ENCODE measurements at places on chromosomes 16 and 17. TPM values are rescaled to one million over a fixed set of nuclear protein-coding genes. Genes with fewer than 3 reads are reported as not detected.

DNA sequence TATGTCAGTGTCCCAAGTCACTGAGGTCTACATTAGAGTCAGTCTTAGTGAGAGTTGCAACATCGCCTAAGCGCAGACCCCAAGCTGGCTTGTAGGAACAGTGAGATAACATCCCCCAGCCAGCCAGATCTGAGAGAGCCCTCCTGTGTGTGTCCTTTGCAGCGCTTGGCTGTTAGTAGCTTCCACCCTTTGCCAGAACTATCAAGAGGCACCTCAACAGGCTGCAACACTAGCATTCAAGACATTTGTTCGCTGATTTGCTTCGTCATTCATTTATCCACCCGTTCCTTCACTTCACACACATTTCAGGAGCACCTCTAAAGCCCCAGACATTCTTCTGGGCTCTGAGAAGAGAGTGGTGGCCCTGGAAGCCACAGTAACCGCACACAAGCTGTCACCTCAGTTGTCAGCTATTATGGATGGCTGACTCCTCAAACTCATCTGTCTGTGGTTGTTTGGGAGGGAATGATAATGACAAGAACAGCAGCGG, 289.6 kb downstream of the WWOX start:
- H3K36me3 ChIP-seq, result no peaks in the 10 kb centered on the region
- no peak overlapping the region for H3K4me3 ChIP-seq
- no peak for DNase-seq
- H3K27me3 ChIP-seq, result no peaks in the 10 kb centered on the region

- peaks cover 9% of the 10 kb centered on the region for H3K4me1 ChIP-seq
- peak; percentile 36 for DNase-seq
- no peaks in the 10 kb centered on the region for H3K27me3 ChIP-seq
- H3K4me3 ChIP-seq, result no peak overlapping the region
These were observed 74.5 kb downstream of the ABCC6 start for GRCh38 chr16:16148755-16149154.

- no peak overlapping the region for H3K4me3 ChIP-seq
- H3K27me3 ChIP-seq, result no peaks in the 10 kb centered on the region
- no peaks in the 10 kb centered on the region for H3K36me3 ChIP-seq
- no peak for DNase-seq
- no peak overlapping the region for H3K27ac ChIP-seq
These were observed 20.3 kb upstream of the CALB2 start for GRCh38 chr16:71338193-71338592.

DNA sequence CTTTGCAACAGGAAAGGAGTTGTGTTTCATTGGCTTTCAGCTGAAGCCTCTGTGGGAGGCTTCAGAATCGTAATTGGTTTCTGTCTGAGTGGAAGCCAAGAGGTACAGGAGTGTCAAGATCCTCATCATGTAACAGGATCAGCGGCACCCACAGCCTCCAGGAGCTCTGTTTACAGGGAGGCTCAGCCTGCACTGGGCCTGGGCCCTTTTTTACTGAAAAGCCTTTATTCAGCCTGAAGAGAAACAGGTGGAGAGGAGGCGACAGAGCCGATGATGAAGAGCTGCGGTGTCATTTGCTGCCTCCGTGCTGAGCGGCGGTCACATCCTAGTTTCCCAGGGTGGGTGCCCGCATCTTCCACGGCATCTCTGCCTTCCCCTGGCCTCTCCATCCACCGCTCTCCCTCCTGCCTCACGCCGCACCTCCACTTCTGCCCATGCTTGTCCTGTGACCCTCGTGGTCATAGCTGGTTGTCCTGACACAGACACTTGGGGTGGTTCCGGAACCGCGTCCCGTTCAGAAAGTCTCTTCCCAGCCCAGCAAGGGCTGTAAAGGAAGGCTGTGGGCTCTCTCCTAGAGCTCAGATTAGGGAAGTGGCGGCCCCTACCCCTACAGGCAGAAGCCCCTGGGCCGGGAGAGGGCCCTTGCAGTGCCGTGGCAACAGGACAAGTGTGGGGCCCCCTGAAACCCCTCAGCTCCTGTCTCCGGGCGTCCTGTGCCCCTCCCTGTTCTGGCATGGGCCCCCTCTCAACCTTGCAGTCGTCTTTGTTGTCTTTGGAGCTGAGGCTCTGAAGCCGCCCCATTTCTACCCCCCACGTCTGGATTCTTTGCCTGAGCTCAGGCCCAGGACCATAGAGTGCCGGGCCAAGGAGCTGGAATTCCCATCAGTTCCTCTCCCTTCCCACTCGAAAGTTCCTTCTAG, 53.9 kb upstream of the CHMP6 start:
- no peak overlapping the region for H3K27ac ChIP-seq
- no peak overlapping the region for H3K4me3 ChIP-seq
- no peak for DNase-seq
- no peaks in the 10 kb centered on the region for H3K27me3 ChIP-seq

DNA sequence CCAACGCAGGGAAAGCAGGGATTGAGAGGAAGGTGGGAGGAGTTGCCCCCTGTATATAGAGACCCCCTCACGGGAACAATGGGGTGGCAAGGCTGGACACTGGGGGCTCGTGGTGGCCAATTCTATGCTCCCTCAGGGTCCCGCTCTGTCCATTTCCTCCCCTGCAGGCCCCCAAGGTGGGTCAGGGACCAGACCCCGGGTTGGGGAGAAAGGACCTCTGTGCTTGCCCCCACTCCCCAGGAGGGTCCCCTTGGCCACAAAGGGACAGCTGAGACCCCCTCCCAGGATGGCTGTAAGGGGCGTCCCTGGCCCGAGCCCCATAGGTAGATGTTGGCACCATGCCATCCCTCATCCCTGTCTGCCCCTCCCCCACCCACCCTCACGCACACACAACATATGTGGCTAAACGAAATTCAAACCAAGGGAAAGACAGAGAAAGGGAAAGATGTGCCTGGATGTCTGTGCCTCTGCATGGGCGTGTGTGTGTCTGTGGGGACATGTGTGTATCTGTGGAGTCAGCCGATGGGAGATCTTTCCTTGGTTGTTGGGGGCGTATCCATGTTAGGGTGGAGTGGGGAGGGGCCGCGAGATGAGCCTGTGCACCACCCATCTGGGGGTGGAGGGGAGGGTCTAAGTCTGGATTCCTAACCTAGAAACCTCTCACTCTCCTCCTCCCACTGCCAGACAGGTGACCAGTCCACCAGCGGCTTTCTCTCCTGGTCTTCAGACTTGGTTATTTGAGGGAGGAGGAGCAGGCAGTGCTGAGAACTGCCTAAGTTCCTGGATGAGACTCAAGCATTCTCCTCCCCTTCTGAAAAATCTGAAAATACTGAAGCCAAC, 642 bp upstream of the NEUROD2 start:
- H3K4me3 ChIP-seq, result no peak overlapping the region
- DNase-seq, result no peak
- H3K36me3 ChIP-seq, result no peaks in the 10 kb centered on the region
- H3K4me1 ChIP-seq, result peaks cover 25% of the 10 kb centered on the region
- H3K27ac ChIP-seq, result no peak overlapping the region
- peaks cover 16% of the 10 kb centered on the region for H3K27me3 ChIP-seq

- H3K4me1 ChIP-seq, result no peaks in the 10 kb centered on the region
- H3K4me3 ChIP-seq, result no peak overlapping the region
- H3K36me3 ChIP-seq, result no peaks in the 10 kb centered on the region
- H3K27me3 ChIP-seq, result no peaks in the 10 kb centered on the region
- no peak overlapping the region for H3K27ac ChIP-seq
These were observed 48.1 kb downstream of the RMI2 start for GRCh38 chr16:11393366-11393765.

DNA sequence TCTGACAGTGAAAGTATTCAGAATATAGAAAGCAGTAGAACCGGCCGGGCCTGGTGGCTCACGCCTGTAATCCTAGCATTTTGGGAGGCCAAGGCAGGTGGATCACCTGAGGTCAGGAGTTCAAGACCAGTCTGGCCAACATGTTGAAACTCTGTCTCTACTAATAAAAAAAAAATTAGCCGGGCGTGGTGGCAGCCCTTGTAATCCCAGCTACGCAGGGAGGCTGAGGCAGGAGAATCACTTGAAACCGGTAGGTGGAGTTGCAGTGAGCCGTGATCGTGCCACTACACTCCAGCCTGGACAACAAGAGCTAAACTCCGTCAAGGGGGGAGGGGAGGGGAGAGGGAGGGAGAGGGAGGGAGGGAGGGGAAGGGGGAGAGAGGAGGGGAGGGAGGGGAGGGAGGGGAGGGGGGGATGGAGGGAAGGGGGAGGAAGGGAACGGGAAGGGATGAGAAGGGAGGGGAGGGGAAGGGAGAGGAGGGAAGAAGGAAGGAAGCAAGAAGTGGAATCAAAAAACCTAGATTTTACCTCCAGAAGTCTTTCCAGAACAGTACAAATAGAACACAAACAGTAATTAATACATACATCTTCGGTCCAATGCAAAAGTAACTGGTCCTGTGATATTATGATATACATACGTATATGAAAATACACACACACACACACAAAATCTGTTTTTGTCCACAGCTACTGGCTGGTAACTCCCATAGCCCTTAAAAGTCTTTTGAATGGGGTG, 10.9 kb upstream of the NT5C start:
- no peak for DNase-seq
- no peaks in the 10 kb centered on the region for H3K36me3 ChIP-seq
- H3K4me3 ChIP-seq, result no peak overlapping the region
- no peaks in the 10 kb centered on the region for H3K4me1 ChIP-seq

- peaks cover 15% of the 10 kb centered on the region for H3K27me3 ChIP-seq
- no peak for DNase-seq
- H3K4me1 ChIP-seq, result no peaks in the 10 kb centered on the region
- H3K36me3 ChIP-seq, result no peaks in the 10 kb centered on the region
These were observed 28.5 kb downstream of the TMEM132E start for GRCh38 chr17:34607917-34608316.

DNA sequence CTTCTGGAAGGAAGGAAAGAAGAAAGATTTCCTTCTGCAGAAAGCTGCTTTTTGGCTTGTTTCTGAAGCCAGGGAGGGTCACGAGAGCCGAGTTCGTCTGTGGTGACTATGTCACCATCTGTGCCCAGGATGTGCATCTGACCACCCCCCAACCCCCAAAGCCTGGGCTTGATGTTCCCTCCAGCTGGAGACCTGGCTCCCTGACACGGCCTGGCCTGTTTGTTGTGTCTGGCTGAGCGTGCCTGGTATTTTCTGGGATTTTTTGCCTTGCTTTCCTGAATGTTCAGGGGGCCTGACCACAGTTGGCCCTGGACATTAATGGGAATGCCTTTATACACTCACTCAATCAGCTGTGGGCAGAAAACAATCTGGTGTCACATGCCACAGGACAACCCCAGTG, 38.9 kb downstream of the LGALS9 start:
- no peaks in the 10 kb centered on the region for H3K27me3 ChIP-seq
- H3K4me3 ChIP-seq, result no peak overlapping the region
- DNase-seq, result no peak
- H3K4me1 ChIP-seq, result no peaks in the 10 kb centered on the region
- H3K27ac ChIP-seq, result no peak overlapping the region
- no peaks in the 10 kb centered on the region for H3K36me3 ChIP-seq

- no peaks in the 10 kb centered on the region for H3K36me3 ChIP-seq
- no peaks in the 10 kb centered on the region for H3K4me1 ChIP-seq
- no peak overlapping the region for H3K27ac ChIP-seq
- H3K27me3 ChIP-seq, result no peaks in the 10 kb centered on the region
- no peak for DNase-seq
These were observed 200.4 kb downstream of the LGALS9B start for GRCh38 chr17:20266806-20267458.

- no peak for DNase-seq
- peaks cover 20% of the 10 kb centered on the region for H3K27me3 ChIP-seq
- H3K4me3 ChIP-seq, result no peak overlapping the region
- H3K4me1 ChIP-seq, result no peaks in the 10 kb centered on the region
These were observed 2.2 kb downstream of the CD300H start for GRCh38 chr17:74565126-74565525.

DNA sequence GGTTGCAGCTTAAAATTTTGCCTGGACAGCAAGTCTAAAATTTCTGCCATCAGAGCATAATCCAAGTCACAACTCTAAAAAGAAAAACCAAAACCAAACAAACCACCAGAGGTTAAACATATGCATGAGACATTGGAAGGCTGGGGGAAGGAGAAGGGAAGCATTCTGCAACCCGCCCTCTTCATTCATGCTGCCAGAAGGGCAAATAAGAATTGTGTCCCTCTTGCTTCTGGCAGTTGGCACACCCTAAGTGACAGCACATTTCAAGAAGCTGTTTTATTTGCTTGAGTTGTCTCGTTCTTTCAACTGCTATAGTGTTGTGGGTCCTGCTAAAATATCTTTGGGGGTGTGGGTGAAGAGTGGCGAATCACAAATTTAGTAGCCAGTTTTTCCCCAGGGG, 99.6 kb downstream of the SKAP1 start:
- H3K36me3 ChIP-seq, result no peaks in the 10 kb centered on the region
- peaks cover 59% of the 10 kb centered on the region for H3K27me3 ChIP-seq
- no peak overlapping the region for H3K4me3 ChIP-seq
- H3K27ac ChIP-seq, result no peak overlapping the region

GRCh38 chr17:19237389-19238166, 412 bp downstream of the EPN2 start:
- DNase-seq, result peak; percentile 54
- no peaks in the 10 kb centered on the region for H3K36me3 ChIP-seq
- peak overlapping the region; percentile 92 for H3K27ac ChIP-seq
- H3K4me1 ChIP-seq, result no peaks in the 10 kb centered on the region
- peak overlapping the region; percentile 100 for H3K4me3 ChIP-seq
- no peaks in the 10 kb centered on the region for H3K27me3 ChIP-seq

GRCh38 chr16:86479419-86479818, 30.9 kb upstream of the FOXF1 start:
- DNase-seq, result peak; percentile 17
- no peaks in the 10 kb centered on the region for H3K27me3 ChIP-seq

DNA sequence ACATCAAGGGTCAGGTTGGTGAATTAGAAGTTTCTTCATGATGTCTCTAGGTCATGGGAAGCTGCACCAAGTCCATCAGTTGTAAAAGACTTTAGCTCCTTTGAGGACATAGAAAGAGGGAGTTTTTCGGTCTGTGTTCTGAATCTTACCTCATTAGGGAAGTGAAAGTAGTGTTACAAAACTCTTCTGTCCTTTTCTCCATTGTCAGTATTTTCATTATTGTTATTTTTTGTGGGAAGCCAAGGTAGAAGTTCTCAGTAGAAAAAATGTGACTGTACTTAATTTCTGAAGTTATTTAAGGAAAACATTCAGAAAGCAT, 24.2 kb downstream of the MAP3K3 start:
- no peak for DNase-seq
- H3K4me3 ChIP-seq, result no peak overlapping the region
- no peaks in the 10 kb centered on the region for H3K36me3 ChIP-seq
- peak overlapping the region; percentile 33 for H3K27ac ChIP-seq

The PRKCB gene
- 1.3 TPM for total RNA-seq

The FOXC2 gene
- 0.98 TPM for total RNA-seq

The ABCC6 gene
- total RNA-seq, result 3.6 TPM

The RSPRY1 gene
- 34.4 TPM for total RNA-seq

The SLC25A10 gene
- total RNA-seq, result 24.4 TPM

The KRTAP4-9 gene
- not detected for total RNA-seq

Measured in breast epithelium (tissue), 4 donors.